Activated naive CD8-positive, alpha-beta T cell treated with anti-CD3 and anti-CD28 coated beads, Interleukin-2, amount 10 ng/mL, durations not matched to agents 7 days and 5 days (primary cell): ENCODE measurements at places on chromosomes 6 and 20.

GRCh38 chr20:39961637-39962244, 727.3 kb downstream of the MAFB start:
- no peak for DNase-seq

GRCh38 chr6:149499066-149499465, 14.3 kb upstream of the ZC3H12D start:
- no peak for DNase-seq

GRCh38 chr6:16764188-16764950, 3.1 kb upstream of the ATXN1 start:
- no peak for DNase-seq

DNA sequence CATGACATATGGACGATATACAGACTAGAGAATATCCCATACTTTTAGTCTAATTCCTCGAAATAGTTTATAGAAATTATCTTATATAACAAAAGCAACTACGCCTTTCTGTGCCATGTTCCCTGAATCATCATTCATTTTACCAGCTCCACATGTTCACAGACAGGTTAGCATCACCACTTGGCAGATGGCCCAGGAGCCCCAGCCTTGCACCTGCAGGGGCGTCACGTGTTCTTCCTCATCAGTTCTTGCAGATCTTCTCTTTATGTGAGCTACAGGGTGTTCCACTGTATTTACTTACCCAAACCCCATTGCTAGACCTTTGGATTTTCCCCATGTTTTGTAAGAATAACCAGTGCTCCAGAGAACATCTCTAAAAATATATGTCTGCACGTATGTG, 12.6 kb upstream of the BNIP5 start:
- no peak for DNase-seq

DNA sequence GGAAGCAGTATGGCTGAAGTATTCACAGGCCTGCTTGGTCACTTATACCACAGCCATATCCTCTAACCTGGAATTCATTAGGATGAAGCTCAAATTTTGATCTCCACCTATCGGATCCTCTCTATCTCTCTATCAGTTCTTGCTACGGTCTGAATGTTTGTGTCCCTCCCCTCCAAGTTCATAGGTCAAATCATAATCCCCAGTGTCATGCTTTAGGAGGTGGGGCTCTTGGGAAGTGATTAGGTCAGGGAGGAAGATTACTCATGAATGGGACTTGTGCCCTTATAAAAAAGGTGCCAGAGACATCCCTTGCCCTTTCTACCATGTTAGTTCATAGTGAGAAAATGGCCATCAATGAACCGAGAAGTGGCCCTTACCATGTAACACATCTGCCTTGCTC, 190.8 kb upstream of the MYLIP start:
- no peak for DNase-seq
